ENCODE measurements at places on chromosomes 3 and 15. TPM values are rescaled to one million over a fixed set of nuclear protein-coding genes. Genes with fewer than 3 reads are reported as not detected.

The SPINT1 gene
- 0.38 TPM for total RNA-seq

The ST3GAL6 gene
- 6.1 TPM for total RNA-seq

The CCDC174 gene
- 25.7 TPM for total RNA-seq

The ADAMTS9 gene
- 83.8 TPM for total RNA-seq

The GNB4 gene
- 12.2 TPM for total RNA-seq

The PFN2 gene
- total RNA-seq: 150 TPM

The FOXB1 gene
- 0.66 TPM for total RNA-seq

The IL16 gene
- 2.4 TPM for total RNA-seq

The SCN11A gene
- 0.46 TPM for total RNA-seq

The NPTN gene
- total RNA-seq: 78.8 TPM

The LNP1 gene
- 18.3 TPM for total RNA-seq

The FILIP1L gene
- total RNA-seq: 5.5 TPM

The MYLK gene
- 7.0 TPM for total RNA-seq

The LRRC2 gene
- total RNA-seq: 1.9 TPM

The CHRNA7 gene
- 1.9 TPM for total RNA-seq

The GOLGA6L10 gene
- 1.0 TPM for total RNA-seq

The LTK gene
- 1.2 TPM for total RNA-seq

The NRG4 gene
- 0.76 TPM for total RNA-seq

The ZNF770 gene
- 68.5 TPM for total RNA-seq

- no peak for ATAC-seq
Observed at GRCh38 chr3:85483986-85484385, 525.2 kb downstream of the CADM2 start.

DNA sequence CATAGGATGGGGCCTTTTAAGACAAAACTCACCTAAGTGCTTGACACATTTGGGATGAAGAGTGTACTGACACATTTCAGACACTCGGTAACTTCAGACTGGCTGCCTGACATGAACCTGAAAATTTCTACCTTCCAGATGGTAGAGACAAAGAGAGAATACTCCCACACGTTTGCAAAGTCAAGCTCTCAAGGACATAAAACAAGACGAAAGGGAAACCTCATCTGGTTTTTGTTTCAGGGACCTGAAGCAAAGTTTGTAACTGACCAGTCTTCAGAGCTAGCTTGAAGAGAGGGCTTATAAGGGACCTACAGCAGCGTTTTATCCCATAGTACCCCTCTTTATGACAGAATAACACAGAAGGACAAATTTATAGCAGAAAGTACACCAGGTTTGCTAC is 41.9 kb downstream of the ZNF621 start:
- ATAC-seq: no peak

DNA sequence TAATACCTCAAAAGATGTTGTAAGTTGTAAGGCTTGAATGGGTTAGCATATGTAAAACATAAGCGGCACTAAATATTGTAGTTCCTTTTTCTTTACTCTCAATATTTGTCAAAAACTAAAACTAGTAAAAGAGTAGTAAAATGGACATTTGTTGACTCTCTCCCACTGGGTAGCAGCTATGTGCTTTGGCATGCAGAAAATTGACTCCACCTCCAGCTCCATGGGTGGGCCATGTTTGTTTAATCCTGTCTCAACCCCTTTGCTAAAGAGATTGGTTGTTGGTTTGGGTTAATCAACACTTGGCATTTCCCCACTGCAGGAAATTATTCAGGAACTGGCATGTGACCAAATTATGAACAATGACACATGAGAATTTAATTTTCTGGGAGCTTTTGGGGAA is 114.8 kb downstream of the EOMES start:
- ATAC-seq: no peak

- ATAC-seq: peak; percentile 57
Observed at GRCh38 chr3:46882377-46883053, 5.0 kb downstream of the PTH1R start.

GRCh38 chr3:192636517-192637444 is 90.6 kb downstream of the FGF12 start:
- no peak for ATAC-seq

- no peak for ATAC-seq
Observed at GRCh38 chr3:174430986-174431385, 428.1 kb upstream of the NAALADL2 start.

- ATAC-seq: no peak
Observed at GRCh38 chr3:116591236-116591635, 118.3 kb upstream of the TUSC7 start.

- no peak for ATAC-seq
Observed at GRCh38 chr15:91839867-91840266, 13.6 kb upstream of the SLCO3A1 start.

GRCh38 chr3:143707848-143708247 is 140.4 kb downstream of the SLC9A9 start:
- ATAC-seq: no peak

DNA sequence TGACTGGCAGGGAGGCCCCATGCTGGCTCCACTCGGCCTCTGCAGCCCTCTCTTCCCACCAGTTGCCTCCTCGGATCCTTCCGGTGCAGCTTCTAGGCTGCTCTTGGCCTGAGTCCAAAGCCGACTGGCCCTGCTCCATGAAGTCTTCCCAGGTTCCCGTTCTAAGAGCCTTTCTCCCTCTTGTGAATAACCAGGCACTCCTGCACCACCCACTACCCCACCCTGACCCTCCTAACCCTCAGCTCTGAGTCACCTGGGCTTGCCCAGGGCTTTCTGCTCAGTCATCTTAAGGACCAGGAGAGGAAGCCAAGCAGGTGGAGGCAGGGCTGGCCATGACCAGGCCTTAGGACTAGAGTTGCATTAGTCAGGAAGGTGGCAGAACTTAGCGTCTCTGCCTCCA is 28.1 kb upstream of the CNBP start:
- peak; percentile 32 for ATAC-seq

DNA sequence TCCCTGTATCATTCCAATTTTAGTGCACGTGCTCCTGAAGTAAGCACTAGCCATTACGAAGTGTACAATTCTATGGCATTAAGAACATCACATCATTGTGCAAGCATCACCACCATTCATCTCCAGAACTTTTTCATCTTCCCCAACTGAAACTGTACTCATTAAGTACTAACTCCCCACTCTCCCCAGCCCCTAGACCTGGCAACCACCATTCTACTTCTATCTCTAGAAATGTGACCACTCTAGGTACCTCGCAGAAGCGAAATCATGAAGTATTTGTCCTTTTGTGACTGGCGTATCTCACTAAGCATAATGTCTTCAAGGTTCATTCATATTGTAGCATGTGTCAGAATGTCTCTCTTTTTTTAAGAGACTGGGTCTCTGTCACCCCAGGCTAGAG is 11.4 kb downstream of the PPP1R2 start:
- no peak for ATAC-seq

- peak; percentile 41 for ATAC-seq
Observed at GRCh38 chr3:39415983-39416382, 9.5 kb downstream of the RPSA start.

GRCh38 chr3:192317564-192317963 is 409.8 kb downstream of the FGF12 start:
- no peak for ATAC-seq

DNA sequence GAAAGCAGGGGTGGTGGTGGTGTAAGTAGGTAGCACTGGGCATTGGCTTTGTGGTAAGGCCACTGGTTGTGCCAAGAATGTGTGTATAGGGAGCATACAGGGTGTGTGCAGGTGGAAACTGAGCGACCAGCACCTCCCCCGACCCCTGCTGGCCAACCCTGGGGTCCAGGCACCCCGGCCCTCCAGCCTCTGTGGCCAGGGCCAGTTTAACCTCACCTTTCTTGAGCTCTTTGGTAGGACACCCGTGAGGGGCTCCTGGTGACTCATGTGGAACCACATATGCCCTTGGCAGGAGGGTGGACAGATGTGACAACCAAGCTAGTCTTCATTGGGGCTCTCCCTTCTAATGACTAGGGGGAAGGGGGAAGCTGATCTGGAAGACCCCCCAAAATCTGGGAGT is 19.5 kb downstream of the SHF start:
- ATAC-seq: no peak

GRCh38 chr15:51085764-51086163 is 8.9 kb downstream of the TNFAIP8L3 start:
- ATAC-seq: no peak

DNA sequence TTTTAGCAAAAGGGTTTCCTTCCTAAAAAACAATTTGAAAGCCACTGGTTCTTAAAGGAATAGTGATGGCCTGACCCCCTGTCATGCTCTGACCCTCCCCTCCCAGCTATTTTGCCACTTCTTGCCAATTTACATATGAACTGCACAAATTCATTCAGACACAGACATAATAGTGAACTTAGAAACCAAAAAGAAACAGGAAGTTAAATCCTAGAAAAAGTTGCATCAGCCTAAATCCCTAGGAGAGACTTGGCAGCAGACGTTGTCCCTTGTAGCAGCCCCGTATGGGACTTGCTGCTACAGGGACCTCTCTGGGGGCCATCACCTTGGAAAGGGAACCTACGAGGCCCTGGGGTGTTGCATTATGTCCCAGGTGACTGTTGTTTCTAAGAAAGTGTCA is 14.3 kb upstream of the PDE8A start:
- ATAC-seq: no peak

GRCh38 chr3:196842567-196843434 is 24.9 kb upstream of the SENP5 start:
- peak; percentile 67 for ATAC-seq

DNA sequence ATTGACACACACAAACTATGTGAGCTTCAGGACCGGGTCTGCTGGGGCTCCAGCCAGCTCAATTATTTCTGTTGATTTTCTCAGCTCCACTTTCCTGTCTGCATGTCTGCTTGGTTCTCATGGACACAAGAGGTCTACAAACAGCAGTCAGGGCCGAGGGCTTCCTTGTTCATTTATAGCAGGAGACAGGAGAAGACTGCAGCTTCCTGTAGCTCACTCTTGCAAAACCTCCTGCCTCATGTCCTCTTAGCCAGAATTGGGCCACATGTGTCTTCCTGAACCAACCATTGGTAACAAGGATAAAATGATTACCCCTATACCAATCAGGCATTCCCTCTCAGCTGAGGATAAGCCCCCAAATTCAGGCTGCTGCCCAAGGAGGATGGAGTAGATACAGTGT is 182.8 kb downstream of the TLE3 start:
- ATAC-seq: no peak

GRCh38 chr3:20563251-20563650 is 377.2 kb upstream of the SGO1 start:
- no peak for ATAC-seq

DNA sequence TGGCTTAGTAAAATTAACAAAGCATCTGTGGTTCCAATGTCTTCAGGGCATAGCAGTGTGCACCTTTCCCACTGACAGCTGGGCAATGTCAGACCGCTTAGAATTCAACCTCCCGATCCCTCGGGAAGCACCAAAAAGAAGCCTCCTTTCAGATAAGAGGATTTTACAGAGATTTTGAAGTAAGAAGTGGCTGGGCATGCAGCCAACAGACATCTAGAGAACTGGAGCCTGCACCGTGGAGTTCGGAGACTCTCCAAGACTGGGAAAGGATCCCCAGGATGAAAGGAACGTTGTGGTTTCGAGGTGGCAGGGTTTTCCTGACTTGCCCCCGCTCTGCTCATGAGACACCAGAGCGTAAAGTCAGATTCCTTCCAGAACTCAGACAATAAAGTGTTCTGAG is 5.3 kb downstream of the FAM174B start:
- no peak for ATAC-seq

DNA sequence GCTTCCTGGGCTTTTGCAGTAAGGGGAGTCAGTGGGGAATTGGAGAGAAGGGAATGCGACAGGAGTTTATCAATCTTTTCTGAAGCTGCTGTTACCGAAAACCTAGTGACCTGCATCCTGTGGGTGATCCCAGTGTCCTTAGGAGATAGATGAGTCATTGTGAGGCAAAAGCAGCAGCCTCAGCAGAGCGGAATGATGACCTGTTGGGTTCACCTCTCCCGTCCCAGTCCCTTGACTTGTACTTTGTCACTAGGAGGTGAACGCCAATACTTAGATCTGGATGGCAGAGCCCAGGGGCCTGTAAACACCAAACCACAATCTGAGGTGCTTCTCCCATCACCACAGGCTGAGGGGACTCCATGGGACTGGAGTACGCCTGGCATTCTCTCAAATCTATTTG is 17.9 kb downstream of the CDAN1 start:
- no peak for ATAC-seq

GRCh38 chr15:73922186-73923151 is 3.8 kb upstream of the LOXL1 start:
- ATAC-seq: peak; percentile 56

- ATAC-seq: no peak
Observed at GRCh38 chr3:38108649-38109579, 28.0 kb downstream of the ACAA1 start.

Measured in motor neuron (in vitro differentiated cells).